ENCODE measurements at places on chromosomes 13 and 19.

- DNase-seq = no peak
Observed at GRCh38 chr13:23963184-23963931, 66.1 kb upstream of the C1QTNF9B start.

GRCh38 chr13:35252536-35253205 is 223.8 kb downstream of the MAB21L1 start:
- DNase-seq = no peak

DNA sequence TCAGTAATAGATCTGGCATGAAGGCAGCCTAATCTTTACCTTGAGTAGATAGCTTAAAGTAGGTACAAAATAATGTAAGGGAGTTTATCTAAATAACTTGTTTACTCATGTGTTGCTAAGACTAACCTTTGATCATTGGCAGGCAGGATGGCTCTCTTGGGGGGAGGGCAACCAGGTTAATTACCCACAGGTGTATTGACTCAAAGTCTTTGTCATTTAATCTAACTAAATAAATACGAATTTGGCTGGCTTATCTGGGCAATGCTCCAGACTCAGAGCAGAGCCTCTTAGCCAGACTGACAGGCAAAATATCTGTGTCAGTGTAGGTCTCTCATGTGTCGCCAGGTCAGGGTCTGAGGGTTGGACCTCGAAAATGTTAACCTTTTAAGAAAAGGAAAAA is 283.4 kb upstream of the KLHL1 start:
- DNase-seq = no peak

DNA sequence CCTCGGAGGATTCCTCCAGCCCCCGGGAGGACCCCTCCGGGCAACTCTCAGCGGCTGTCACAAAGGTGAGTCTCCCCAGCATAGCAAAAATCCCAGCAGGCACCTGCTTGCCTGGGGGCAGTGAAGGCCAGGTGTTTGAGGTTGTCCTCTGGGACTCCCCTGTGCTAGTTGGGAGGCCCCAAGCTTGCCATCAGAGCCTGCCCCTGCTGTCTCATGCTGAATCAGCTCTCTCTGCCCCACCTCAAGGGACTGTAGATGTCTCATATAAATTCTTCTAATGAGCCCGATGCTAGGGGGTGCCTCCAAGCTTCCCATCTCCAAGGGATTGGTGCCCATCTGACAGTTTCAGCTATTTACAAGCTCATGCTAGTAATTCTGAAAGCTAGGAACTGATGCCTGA is 53.6 kb downstream of the NWD1 start:
- no peak for DNase-seq

DNA sequence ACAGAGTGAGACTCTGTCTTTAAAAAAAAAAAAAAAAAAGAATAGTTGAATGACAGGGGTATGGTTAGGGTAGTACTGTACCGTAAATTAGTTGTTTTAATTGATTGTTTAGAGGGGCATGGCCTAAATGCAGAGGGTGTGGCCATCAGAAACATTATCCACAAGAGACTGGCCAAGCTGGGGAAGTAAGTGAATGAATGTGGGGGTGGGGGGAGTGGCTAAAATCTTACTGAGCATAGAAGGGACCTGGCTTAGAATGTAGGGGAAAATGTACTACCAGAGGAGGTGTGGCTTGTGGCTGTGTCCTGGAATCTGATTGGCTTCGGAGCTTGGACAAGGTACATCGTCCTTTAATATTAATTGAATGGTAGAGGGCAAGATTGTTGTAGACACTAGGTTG is 3.8 kb downstream of the BCL2L12 start:
- no peak for DNase-seq

DNA sequence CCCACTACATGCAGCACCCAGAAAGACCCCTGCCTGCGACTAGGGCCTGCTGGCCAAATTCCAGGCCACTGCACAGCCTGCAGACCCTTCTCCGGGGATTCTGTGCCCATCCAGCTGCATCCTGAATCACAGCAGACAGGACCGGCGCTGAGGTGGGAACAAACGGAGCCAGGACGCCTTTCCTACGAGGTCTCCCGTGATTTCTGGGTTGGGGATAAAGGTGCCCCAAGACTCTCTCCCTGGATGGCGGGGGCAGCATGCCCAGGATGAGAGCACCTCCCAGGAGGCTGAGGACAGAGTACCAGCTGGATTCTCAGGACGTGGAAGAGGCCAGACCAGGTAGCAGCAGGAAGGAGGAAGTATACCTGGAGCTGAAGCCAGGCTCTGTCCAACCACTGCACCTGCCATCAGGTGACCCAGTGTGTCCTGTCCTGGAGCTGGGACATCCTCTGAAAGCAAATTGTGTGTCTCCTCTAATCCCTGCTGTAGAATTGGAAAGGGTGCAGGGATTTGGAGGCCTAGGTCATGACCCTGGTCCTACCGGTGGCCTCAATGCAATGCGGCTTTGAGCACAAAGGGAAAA is 3.4 kb upstream of the FUT5 start:
- DNase-seq = no peak

DNA sequence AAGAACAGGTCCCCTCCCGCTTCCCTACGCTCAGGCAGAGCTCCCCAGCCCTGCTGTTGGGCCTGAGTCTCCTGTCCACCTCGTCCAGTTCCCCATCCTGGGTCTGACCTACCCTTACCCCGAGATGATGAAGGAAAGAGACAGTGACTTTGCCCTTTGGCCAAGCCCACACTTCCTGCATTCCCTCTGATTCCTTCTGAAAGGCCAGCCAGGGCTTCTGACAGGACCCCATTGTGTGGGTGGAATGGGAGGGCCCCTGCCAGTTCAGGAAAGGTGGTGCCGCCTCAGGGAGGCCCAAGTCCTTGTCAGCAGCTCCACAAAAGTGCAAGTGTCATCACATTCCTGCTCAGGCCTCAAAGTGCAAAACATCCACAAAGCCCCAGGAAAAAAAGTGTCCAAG is 177.8 kb downstream of the PAN3 start:
- DNase-seq = no peak

DNA sequence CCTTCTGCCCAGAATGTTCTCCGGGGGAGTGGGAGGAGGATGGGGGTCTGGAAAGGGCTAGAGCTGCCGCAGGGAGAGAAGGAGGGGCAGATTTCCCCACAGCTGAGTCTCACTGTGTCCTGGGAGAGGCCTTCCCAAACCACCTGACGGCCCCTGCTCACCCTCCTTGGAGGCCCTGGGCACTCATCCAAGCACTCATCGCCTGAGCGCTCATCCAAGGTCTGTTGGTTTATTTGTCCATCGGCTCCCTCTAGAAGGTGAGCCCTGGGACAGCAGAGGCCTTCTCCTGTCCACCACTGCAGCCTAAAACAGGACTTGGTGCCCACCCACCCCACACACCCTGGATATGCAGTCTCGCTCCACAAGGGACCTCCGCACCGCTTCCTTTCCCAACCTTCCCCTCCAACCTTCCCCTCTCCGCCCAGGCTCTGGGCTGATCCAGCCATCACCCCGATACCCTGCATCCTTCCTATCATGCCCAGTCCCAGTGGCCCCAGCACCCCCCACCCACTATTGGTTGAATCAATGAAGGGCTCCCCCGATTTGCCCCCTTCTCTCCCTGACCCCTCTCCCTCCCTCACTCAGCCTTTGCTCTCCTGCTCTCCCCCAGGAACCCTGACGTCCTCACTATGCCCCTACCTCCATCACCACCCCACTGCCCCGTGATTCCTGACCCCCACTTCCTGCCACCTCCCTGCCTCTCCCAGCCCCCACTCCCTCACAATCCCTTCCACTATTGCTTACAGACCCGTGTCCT is 1.7 kb downstream of the UBXN6 start:
- DNase-seq = peak; percentile 73

- DNase-seq = no peak
Observed at GRCh38 chr13:89568276-89568675, 1779.2 kb upstream of the MIR17HG start.

DNA sequence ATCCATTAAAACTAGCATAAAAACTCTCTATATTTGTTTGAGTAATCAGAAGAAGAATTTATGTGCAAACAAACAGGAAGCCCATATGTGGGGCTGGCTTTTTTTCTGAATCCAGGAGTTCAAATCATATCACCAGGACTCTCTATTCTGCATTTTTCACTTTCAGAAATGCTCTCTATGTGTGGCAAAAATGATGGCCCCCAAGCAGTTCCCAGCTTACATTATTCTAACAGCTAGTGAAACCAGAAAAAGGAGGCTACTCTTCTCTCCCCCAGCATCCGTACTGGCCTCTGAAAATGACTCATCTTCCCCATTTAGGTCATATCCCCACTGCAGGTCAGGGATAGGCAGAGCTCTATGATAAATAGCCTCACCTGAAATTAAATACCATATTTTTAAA is 20.4 kb downstream of the RBM26 start:
- DNase-seq = no peak

DNA sequence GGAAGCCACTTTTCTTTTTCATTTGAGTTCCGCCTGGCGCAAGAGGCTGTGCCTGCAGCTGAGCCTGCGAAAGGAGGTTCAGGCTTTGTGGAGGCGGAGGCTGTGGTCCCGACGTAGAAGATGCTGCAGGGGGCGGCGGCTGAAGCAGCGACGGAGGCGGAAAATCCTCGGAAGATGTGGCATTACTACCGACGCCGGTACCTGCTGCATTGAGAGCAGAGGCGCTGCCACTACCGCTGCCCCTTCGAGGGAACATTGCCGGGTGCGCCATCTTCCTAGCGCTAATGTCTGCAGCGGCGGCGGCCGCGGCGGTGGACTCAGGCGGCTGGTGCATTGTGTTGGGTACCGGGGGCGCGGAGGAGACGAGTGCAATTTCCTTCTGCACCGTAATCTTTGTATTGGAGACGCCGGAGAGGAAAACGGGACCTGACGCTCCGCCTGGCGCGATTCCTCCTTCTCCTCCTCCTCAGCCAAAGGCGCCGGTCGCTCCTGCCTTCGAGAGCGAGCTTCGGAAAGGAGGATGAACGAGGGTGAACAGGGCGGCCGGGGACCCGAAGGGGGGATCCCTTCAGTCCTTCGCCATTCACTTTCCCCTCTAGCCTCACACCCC is at the start of gene TSC22D1:
Gene TSC22D1, minus strand, starts transcription at position 590 of the 610 bp plus-strand sequence. Its CDS starts 256 bp downstream, at position 334.
- peak; percentile 12 for DNase-seq

DNA sequence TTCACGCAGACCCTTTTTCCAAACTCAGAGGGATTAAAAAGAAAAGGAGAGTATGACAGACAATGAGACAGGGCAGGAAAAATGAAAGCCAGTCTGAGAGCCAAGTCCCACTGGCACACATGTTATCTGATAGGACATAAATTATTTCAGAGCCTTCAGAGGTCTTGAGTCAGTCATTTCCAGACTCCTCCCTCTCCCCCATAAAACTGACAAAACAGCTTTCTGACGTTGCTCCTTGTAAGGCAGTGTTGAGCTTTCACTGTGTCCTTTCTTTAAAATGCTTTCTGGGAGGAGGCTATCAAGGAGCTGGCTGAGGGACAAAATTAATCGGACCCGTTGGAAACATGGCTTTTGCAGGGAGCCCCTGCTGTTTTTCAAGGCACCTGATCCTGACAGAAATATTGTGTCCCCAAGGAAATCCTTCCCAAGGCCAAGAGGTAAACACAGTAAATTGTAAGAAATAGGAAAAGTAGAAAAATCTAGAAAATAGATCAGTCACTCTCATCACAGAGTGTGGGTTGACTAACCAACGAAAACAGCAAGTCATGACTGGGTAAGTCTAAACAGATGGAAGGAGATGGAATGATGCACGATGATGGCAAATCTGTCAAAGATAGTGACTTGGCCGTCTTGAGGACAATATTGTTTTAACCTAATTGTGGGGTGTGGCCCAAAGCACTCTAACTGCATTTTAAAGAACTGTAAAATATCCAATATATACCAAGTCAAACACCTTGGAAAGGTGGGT is 89.7 kb downstream of the DCT start:
- peak; percentile 19 for DNase-seq

DNA sequence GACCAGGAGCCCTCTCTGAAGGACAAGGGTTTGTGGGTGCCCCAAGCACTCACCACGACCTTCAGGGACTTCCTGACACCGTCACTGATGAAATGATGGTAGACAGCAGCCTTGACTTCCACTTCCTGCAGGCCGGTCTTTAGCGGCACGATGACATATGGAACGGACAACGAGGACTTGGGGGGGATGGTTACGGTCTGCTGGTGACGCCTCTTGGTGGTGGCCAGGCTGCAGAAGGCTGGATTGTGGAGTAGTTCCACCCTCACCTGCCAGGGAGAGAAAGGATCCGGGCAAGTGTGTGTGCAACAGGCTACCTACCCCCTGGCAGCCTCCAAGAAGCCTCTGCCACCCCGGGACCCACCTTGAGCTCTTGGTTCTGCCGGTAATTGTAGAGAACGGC is 23.2 kb downstream of the C3 start:
- DNase-seq = no peak

GRCh38 chr13:74003374-74003773 is 130.8 kb downstream of the KLF12 start:
- no peak for DNase-seq

- DNase-seq = no peak
Observed at GRCh38 chr19:18320865-18321733, 1.8 kb downstream of the LSM4 start.

GRCh38 chr19:39038098-39038497 is 5.7 kb upstream of the FBXO27 start:
- no peak for DNase-seq

- no peak for DNase-seq
Observed at GRCh38 chr13:61700181-61700580, 284.5 kb upstream of the PCDH20 start.

DNA sequence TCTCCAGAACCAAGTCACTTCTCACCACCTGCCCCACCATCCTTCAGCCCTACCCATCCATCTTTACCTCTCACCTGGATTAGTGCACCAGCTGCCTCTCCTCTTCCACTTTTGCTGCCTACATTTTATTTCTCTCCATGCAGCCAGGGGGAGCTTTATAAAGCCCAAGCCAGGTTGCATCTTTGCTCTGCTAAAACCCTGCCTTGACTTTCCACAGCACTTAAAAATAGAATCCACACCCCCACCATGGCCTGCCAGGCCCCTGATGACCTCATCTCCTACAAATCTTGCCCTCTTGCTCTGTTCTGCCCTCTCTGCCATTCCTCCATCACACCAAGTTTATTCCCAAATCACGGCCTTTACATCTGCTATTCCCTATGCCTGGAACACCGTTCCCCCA is 1.8 kb downstream of the HOOK2 start:
- no peak for DNase-seq

GRCh38 chr19:16327911-16328823 is 3.5 kb downstream of the KLF2 start:
- peak; percentile 74 for DNase-seq

GRCh38 chr13:35484384-35484783 is 7.9 kb upstream of the MAB21L1 start:
- DNase-seq = no peak

- DNase-seq = no peak
Observed at GRCh38 chr13:100389617-100390016, 199.0 kb downstream of the GGACT start.

DNA sequence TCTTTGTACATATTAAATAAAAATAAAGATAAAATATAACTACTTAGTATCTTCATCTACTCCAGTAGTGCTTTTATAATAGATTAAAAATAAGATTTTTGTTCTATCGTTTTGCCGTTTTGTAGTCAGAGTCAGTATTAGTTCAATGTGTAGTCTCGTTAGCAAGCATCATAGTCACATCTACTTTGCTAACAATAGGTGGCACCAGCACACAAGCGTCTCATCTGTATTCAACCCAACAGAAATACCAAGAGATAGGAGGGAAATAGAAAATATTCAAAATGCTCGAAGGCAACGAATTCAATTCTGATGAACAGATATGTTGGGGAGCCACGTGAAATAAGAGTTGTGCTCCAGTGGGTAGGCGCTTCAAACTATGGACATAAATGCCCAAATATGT is 21.4 kb upstream of the MICU2 start:
- no peak for DNase-seq

Data from skeletal muscle cell (primary cell).